ENCODE measurements at places on chromosomes 1 and 21. TPM values are rescaled to one million over a fixed set of nuclear protein-coding genes. Genes with fewer than 3 reads are reported as not detected.
A peak's percentile ranks its signal among the peaks of the same experiment; 100 is the strongest.

GRCh38 chr1:27445177-27445936 is 44.6 kb downstream of the WASF2 start:
- no peak for DNase-seq

NBPF19 gene
- 33.3 TPM for total RNA-seq

GRCh38 chr21:34536311-34536710 is 24.3 kb upstream of the KCNE1 start:
- no peak for DNase-seq

- peak; percentile 69 for DNase-seq
These were observed 432 bp upstream of the SIM2 start for GRCh38 chr21:36698385-36698980.

PRKAA2 gene
- 1.0 TPM for total RNA-seq

GRCh38 chr1:225354906-225355305 is 72.9 kb downstream of the LBR start:
- peak; percentile 87 for DNase-seq

- DNase-seq: no peak
These were observed 57.4 kb upstream of the CTPS1 start for GRCh38 chr1:40921981-40922677.

GRCh38 chr1:65104854-65105534 is 43.0 kb upstream of the AK4 start:
- DNase-seq: no peak

DNA sequence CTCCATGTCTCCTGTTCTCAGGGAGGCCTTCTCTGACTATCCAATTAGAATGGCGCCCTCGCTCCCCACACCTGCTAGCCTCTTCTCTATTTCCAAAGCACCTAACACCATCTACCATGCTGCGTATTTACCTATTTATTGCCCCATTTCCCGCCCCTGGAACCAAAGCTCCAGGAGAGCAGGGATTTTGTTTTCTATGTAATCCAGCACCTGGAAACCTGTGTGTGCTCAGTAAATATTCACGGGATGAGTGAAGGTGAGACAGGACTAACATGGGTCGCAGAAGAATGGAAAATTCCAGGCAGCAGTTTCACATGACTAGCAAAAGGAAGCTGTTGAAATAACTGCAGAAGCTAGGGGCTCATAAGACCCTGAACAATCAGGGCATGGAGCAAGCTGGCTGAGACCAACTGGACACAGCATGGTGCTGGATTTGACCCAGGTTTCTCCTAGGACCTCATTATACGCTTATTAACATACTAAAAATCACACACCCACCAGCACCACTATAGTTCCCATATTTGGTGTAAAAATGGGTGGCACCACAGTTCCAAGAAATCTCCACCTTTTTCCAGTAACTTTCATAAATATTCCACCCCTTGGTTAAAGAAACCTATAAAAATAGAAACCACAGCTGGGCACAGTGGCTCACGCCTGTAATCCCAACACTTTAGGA is 15.1 kb upstream of the TENT5B start:
- DNase-seq: no peak

Measured in MCF 10A (cell line).